ENCODE measurements at places on chromosomes 5 and 9.

- no peak for DNase-seq
Measured at GRCh38 chr5:534743-535671, 10.8 kb upstream of the SLC9A3 start.

GRCh38 chr5:75509546-75509945 is 1.9 kb downstream of the CERT1 start:
- no peak for DNase-seq

DNA sequence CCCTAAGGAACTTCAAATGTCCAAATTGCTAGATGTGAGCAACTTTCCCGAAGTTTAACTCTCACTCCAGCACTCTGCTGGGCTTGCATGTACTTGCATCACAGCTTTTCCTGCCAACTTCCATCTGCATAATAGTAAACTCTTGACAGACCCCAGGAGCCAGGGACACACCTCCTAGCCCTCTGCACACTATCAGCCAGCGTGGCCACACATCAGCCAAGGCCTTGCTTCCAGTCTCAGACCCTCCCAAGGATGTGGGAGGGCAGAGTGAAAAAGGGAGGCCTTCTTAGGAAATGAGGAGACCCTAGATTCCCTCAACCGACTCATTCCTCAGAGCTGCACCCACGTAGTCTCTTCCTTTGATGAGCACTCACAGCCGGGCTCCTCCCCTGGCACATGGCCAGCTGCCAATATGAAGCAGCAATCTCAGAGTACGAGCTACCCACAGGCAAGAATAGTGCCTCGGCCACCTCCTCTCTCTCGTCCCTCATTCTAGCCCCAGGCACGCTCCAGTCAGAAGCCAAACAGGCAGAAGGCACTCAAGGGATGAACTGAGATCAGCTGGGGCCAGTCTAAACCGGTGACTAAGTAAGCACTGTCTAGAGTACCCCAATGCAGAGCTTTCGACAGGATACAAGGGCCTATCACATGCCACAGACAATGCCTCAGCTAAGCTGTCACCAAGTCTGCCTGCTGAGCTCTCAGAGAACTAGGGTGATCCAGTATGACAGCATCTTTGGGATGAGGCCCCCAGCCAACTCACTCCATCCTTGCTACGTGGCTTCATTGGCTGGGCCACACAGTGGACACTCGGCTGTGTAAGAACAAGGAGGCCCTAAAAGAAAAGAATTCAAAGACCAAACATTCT is 2.3 kb downstream of the P4HA2 start:
- no peak for DNase-seq

DNA sequence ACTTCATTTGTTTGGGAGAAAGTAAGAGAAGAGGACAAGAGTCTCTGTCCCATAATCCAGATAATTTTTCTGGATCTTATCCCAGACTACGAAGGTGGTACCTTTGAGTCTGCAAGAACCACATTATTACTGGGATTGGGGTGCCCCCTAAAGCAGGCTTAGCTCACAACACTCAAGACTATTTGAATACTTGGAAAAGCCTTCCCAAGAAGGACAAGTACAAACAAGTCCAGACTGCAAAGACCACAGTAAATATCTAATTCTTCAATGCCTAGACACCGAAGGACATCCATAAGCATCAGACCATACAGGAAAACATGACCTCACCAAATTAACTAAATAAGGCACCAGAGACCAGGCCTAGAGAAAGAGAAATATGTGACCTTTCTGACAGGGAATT is 40.2 kb upstream of the TMED7 start:
- DNase-seq = no peak

DNA sequence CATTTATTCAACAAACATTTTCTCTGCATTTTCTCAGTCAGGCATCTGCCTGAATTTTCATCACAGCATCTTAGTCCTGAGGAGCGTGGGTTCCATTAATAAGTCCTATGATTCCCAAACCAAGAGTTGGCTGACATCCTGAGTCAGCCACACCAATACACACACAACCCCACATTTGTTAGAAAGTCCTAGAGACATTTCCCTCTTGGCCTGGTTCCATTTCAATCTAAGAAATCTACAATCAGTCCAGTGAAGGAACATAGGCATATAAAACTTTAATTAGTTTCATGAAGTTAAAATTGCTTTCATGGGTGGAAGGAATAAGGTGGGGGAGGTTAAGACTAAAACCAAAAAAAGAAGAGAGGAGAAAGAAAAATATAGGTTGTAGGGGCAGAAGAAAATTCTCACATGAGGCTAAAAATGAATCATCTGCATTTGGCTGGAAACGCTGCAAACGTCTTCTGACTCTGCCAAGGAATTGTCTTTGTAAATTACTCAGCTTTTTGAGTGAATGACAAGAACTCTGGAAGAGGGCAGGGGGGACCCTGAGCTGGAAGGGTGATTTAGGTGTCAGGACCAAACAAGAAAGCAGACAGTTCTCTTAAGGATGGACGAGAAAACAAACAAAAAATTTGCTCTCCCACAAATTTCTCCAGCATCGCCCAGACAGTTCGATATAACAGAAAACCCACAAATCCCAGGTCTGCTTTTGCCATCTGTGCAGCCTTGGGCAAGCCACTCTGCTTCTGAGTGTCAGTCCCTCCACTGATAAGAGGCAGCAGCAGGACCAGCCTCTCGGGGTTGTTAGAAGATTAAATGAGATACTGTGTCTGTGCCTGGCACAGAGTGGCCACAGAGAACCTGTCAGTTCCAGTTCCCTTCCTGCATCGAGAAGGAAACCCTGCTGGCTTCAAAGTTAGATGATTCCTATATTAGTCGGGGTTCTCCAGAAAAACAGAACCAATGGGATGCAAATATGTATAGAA is 289.7 kb downstream of the CDK5RAP2 start:
- DNase-seq = no peak

DNA sequence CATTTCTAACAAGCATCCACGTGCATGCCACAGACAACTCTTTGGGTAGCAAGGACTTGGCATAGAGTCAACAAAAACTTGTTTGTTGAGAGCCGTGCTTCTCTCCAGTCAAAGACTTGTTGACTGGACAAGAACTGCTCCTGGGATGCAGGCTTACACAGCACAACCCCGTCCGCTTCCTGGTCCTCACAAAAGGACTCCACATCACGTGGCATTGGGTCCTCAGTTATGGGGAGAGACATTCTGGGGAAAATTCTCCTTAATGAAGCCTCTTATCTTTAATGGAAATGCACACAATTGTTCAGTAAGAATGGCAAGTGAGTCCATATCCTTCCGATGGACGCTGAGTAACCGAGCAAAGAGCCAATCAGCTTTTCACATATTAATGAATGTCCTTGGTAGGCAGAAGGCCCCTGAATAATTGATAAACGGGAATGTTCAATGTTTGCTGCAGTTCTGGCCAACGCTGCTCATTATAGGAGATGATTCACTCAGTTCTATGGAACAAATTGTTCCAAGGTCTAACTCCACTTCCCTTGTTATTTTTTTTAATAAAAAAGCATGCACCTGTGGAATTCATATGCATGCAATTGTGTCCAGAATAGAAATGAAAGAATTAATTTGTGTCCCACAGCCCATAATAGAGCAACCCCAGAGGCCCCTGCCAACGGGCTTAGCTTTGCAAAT is 97.0 kb upstream of the ZNF366 start:
- DNase-seq = no peak

DNA sequence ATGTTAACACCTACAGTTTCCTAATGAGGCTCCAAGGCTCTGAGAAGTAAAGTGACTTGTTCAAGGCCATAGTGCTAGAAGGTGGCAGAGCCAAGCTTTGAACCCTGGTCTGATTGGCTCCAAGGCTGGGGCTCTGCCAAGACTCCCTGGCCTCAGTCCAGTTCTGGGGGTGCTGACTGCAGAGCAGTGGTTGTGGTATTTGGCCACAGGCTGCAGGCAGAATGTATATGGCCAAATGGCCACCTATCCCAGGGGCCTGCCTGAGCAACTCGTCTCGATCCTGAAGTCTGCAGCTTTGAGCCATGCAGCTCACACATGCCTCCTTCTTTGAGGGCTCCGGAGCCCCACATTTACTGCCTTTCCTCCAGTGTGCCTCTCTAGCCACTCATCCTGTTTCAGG is 9.7 kb upstream of the NEK6 start:
- no peak for DNase-seq
